ENCODE measurements at places on chromosomes 2 and 18. TPM values are rescaled to one million over a fixed set of nuclear protein-coding genes. Genes with fewer than 3 reads are reported as not detected.

The PLEKHH2 gene
- total RNA-seq: 2.3 TPM

The SERPINB2 gene
- total RNA-seq: 3.3 TPM

The UBR3 gene
- 18.2 TPM for total RNA-seq

The NETO1 gene
- total RNA-seq: 7.1 TPM

The TRIB2 gene
- total RNA-seq: 32.0 TPM

The ANKRD23 gene
- 2.1 TPM for total RNA-seq

The PIEZO2 gene
- total RNA-seq: 1.1 TPM

The PLB1 gene
- total RNA-seq: 0.82 TPM

The HAAO gene
- total RNA-seq: 2.8 TPM

The CMPK2 gene
- total RNA-seq: 9.8 TPM

The LOXL3 gene
- 4.2 TPM for total RNA-seq

The UGT1A5 gene
- total RNA-seq: not detected

The MOGAT1 gene
- not detected for total RNA-seq

The CCDC141 gene
- total RNA-seq: not detected

The XDH gene
- 4.4 TPM for total RNA-seq

The ERMN gene
- not detected for total RNA-seq

The KLF11 gene
- 15.4 TPM for total RNA-seq

The DSEL gene
- total RNA-seq: 7.1 TPM

The MYO7B gene
- 0.50 TPM for total RNA-seq

The HS1BP3 gene
- total RNA-seq: 42.4 TPM

Measured in kidney epithelial cell (primary cell).